CD4-positive, alpha-beta T cell treated with Interleukin-1 beta for 1 hour (primary cell): ENCODE measurements at places on chromosomes 7 and 10.

DNA sequence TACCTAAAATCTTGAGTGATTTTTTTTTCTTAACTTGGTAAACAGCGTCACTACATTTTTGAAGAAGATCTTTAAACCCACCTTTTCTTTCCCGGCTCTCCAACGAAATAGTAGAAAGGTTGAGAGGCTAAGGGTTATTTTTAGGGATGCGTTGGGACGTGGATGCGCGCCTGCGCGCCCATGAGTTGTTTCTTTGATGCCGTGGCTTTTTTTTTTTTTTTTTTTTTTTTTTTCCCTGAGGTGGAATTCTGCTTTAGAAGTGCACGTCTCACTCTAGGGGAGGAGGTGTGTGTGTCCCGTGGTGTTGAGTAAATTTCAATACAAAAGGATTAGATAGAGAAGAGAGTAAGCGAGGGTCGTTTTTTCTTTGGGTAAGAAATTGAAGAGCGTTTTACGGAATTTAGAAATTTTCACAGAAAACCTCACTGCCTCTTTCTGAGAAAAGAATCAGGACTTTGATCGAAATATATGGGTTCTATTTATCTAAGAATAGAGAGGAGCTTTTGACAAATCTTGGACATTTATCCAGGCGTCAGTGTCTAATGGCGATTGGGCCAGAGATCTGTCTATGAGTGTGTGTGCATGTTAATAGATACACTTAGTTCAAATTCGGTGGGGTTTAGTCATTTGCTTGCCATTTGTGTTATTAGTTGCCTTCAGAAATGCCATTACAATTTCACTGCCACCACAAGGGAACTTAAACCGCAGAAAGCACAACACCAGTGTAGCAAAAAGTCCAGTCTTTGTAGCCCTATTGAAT lies 1.2 kb upstream of the SP8 start:
- DNase-seq, result no peak

DNA sequence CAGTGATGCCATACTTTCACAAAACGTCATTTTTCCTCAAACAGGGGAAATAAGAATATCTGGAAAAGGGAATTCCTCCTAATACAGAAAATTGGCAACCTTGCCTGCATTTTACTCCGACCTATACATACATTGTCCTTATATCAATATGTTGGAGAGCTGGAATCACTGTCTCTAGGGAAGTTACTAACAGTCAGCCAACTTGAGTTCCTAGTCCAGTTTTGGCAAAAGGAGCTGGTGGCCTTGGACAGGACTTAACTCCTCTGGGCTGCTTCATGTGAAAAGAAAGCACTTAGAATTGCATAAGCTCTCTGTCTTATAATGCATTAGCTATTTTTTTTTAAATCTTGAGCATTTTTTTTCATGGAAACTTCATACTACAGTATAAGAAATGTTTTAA lies 174.2 kb upstream of the HGF start:
- no peak for DNase-seq

DNA sequence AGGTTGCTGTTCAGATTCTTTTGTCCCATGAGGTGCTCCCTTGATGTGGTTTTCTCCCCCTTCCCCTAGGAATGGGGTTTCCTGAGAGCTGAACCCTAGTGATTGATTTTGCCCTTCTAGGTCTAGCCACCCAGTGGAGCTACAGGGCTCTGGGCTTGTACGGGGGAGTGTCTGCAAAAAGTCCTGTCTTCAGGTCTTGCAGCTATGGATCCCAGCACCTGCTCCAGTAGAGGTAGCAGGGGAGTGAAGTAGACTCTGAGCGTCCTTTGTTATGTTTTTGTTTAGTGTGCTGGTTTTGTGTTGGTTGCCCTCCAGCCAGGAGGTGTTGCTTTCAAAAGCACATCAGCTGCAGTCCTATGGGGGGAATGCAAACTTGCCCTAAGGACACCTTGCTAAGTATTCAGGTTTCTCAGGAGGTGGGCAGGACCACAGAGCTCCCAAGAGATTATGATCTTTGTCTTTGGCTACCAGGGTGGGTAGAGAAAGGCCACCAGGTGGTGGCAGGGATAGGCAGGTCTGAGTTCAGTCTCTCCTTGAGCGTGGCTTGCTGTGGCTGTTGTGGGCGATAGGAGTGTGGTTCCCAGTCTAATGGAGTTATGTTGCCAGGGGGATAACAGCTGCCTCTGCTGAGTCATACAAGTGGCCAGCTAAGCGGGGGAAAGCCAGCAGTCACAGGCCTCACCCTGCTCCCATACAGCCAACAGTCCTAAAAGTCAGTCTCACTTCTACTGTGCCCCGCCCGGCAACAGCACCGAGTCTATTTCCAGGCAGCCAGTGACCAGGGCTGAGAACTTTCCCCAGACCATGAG lies 92.4 kb upstream of the JCAD start:
- DNase-seq, result no peak

DNA sequence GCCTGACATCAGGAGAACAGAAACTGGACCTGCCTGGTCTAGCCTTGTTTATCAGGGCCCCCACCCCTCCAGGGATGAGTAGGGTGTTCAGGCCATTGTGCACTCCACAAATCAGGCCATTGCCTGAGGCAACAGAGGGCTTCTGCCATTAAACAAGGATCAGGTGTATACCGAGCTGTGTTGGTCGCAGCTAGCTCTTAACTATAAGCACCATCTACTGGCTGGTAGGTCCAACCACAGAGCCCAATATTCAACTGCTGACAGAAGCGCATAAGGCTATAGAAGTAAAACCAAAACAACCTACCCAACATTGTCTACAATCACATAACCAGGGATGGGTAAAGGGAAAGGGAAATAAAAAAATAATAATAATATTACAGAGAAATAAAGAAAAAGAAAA lies 451.7 kb upstream of the TEX47 start:
- DNase-seq, result no peak

DNA sequence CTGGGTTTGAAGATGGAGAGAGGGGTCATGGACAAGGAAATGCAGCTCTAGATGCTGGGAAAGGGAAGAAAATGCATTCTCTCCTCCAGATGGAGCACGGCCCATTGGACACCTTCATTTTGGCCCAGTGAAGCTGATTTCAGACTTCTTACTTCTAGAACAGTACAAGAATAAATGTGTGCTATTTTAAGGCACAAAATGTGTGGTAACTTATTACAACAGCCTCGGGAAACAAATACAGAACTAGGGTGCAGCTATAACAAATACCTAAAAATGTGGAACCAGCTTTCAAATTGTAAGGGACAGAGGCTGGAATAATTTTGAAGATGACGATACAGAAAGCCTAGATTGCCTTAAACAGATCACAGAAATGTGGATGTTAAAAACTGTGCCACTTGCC lies 54.1 kb downstream of the CYTH3 start:
- DNase-seq, result no peak

DNA sequence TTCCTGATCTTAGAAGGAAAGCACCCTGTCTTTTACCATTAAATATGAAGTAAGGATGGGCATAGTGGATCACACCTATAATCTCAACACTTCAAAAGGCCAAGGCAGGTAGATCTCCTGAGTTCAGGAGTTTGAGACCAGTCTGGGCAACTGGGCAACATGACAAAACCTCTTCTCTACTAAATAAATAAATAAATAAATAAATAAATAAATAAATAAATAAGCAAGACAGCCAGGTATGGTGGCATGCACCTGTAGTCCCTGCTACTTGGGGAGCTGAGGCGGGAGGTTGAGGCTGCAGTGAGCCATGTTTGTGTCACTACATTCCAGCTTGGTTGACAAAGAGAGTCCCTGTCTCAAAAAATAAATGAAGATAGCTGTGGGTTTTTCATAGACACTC lies 313.1 kb downstream of the RPS24 start:
- DNase-seq, result no peak

GRCh38 chr10:43136432-43136831 lies 1.8 kb upstream of the CSGALNACT2 start:
- DNase-seq, result no peak

DNA sequence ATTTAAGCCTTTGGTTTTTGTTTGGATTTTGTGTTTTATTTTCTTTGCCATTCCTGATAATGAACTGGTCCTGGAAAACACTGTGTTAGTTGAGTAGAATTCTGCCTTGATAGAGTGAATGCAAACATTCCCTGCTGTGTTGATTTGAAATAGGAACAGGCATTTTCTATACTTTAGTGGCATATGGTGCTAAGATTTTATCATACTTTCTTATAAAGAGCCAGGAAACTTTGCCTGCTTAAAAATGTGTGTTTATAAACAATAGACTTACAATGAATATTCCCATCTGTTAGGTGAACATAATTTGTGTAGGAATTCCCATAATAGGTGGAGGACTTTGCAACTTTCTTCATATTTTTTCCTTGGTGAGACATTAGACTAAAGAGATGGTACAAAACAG lies 333.3 kb downstream of the SDK1 start:
- no peak for DNase-seq

GRCh38 chr7:147904219-147904576 lies 686.4 kb upstream of the C7orf33 start:
- no peak for DNase-seq

DNA sequence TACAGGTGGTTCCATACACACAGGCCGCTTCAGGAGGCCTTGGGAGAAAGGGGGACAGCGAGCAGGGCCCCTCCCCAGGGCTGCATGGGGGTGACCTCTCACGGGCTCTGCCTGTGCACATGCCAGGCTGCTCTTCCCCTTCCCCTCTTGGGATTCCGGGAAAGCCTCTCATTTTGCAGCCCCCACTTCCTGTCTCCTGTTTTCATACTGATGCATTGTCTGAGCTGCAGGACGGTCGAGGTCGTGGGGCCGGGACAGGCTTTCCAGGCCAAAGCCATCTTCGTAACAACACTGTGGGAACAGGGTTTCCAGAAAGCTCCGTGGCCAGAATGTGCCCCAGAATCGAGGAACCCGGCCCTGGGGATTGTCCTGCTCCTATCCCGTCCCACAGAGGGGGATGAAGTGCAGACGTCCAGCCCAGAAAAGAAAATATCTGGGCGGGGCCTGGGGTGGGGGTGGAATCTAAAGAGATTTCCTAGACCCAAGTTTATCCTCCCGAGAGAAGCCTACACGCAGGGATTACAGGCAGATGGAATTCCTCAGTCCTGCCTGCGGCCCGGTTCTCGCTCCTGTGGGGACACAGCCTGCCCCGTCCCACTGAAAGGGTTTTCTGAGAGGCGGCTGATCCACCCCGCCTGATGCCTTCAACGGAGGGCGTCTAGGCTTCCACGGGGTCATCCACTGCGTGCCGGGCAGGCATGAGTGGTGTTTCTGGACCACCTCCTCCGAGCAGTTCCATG lies 29.5 kb upstream of the DNAAF5 start:
- no peak for DNase-seq

DNA sequence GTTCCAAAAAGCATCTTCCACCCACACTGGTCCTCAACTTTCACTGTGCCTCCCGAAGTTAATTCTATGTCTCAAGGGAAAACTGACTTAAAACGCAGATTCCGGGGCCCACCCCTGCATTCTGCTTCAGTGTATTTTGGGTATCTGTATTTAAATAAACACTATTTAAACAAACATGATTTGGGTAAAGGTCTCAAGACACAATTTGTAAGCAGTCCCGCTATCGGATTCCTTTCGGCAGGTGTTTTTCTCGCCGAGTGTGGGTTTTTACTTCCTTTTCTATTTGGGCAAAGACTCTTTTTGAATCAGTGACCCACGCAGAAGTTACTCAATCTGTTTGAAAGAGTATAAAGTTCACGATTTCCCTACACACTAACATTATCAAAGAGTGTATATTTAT lies 1.2 kb downstream of the PDIA4 start:
- no peak for DNase-seq

- DNase-seq, result no peak
Observed at GRCh38 chr7:123022576-123022975, 27.1 kb upstream of the TAS2R16 start.

DNA sequence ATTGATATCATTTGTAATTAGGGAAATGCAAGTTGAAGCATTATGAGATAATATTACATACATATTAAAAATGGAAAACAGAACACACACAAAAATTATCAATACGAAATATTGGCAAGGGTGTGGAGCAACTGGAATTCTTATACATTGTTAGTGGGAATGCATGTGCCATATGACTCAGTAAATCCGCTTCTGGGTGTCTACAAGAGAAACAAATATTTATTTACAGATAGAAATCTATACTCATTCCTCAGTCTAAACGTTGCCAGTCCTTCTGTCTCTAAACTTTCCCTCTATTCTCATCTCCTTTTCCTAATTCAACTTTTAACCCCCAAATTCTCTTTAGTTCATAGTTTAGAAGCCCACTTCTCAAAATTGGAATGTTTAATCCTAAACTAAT lies 170.4 kb upstream of the LRRTM3 start:
- no peak for DNase-seq

- no peak for DNase-seq
Observed at GRCh38 chr10:13396369-13396768, 48.3 kb upstream of the SEPHS1 start.
